ENCODE measurements at places on chromosomes 16 and 17.
A peak's percentile ranks its signal among the peaks of the same experiment; 100 is the strongest.

DNA sequence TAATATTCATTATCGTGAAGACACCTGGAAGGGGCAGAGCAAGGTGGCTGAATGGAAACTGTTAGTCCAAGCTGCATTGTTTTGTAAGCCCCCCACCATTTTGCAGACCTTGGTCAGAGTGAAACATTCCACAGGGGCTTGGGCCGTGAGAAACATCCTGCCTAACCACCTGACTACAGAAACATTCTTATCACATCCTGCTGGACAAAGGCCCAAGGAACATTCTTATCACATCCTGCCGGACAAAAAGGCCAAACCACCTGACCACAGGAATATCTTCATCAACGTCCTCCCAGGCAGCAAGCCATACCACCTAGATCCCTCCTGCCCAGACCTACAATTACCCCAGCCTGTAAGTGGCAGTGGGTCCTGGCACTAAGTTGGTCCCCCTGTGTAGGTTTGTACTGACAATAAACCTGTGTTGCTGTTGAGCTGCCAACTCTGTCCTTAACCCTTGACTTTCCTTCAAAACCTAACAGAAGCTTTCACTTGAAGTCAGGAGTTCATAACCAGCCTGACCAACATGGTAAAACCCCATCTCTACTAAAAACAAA, 19.6 kb downstream of the ATF7IP2 start:
- DNase-seq, result no peak

DNA sequence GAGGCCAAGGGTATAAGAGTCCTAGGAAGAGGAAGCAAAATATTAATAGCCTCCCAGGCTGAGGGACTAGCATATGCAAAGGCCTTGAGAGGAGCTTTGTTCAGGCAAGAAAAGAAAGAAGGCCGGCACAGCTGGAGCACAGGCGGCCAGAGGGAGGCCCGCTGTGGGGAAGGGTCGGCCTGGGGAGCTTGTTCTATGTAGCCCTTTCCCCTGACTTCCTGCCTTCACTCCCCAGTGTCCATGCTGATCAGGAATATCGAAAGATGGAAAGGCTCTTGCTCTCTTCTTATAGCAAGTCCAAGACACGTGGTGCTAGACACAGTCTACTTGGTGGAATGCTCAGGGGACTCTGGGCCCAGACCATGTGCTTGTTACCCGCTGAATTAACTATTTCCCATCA, 27.4 kb upstream of the HAS3 start:
- no peak for DNase-seq

DNA sequence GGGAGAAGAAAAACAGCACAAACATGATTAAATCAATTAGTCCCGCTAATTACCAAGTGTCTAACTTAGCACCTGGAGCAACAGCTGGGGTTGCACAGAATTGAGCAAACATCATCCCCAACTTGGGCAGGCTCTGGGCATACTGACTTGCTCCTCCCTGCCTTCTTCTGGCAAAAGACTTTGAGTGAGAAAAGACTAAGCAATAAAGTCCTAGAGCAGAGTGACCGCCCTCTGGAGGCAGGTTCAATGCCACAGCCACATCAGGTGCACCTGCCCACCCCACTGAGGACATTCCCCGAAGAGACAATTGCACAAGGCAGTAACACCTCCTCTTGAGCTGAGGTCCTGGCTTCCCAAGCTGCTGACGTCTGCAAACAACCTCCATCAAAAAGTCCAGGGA, 358.3 kb downstream of the SOX9 start:
- no peak for DNase-seq

DNA sequence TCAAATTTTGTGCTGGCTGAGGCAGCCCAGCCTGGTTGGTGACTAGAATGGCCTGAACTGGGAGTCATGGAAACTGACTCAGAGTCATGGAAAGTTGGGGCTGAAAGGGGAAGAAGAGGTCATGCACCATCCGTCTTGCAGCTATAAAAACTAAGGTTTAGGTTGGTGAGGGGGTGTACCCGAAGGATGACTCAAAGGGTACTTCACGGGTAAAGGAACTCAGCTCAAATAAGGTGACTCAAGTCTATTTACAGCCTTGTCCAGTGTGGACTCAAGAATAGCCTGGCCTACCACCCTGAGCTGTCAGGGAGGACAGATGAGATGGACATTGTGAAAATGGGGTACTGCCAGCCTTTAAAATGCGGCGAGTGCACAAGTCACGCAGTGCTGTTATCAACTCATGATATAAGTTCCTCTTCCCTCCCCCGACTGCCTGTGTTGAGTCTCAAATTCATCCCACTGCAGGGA, 18.6 kb downstream of the CD300LB start:
- DNase-seq, result peak; percentile 20

- peak; percentile 58 for DNase-seq
Measured at GRCh38 chr17:78421534-78422266, 43.3 kb downstream of the PGS1 start.

GRCh38 chr16:66947302-66948065, 12.2 kb downstream of the CES2 start:
- DNase-seq, result peak; percentile 72

DNA sequence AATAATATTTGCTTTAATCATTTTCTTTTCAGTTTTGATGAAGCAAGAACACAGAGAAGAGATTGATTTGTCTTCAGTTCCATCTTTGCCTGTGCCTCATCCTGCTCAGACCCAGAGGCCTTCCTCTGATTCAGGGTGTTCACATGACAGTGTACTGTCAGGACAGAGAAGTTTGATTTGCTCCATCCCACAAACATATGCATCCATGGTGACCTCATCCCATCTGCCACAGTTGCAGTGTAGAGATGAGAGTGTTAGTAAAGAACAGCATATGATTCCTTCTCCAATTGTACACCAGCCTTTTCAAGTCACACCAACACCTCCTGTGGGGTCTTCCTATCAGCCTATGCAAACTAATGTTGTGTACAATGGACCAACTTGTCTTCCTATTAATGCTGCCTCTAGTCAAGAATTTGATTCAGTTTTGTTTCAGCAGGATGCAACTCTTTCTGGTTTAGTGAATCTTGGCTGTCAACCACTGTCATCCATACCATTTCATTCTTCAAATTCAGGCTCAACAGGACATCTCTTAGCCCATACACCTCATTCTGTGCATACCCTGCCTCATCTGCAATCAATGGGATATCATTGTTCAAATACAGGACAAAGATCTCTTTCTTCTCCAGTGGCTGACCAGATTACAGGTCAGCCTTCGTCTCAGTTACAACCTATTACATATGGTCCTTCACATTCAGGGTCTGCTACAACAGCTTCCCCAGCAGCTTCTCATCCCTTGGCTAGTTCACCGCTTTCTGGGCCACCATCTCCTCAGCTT, 45.0 kb downstream of the ESRP2 start:
- DNase-seq, result no peak

- peak; percentile 92 for DNase-seq
Measured at GRCh38 chr17:47720754-47721533, 12.1 kb upstream of the TBX21 start.

DNA sequence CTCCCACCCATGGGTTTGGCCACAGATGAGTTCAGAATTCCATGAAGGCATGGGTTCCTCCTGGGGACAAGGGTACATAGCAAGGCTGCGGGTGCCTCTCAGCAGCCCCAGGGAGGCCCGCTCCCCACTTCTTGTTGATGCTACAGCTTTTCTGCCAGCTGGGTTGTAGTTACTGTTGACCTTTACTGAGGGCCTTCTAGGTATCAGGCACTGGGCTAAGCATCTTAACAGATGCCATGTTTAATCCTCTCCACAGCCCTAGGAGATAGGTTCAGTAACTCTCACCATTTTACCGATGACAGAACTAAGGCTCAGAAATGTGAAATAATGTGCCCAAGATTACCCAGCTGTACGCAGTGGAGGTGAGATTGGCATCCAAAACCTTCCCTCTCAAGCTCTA, 54.3 kb upstream of the DLX4 start:
- DNase-seq, result no peak

- no peak for DNase-seq
Measured at GRCh38 chr16:58970775-58971174, 236.7 kb upstream of the GOT2 start.

DNA sequence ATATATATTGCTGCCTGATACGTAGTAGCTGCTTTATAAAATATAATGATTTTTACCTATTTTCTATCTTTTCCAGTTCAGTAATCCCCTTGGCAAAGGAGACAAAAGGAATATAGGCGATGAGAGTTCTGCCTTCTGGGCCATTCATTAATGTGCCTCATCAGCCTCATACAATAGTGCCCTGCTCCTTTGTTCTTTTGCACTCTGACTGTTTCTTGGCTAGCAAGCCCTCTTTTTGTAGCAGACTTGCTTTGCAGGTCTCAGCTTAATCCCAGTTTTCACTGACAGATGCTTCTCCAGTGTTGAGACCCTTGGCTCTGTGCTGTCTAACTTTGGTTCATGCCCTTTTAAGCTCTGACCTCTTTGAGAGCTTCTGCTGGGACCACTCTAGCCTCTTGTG, 10.4 kb downstream of the HSD17B2 start:
- no peak for DNase-seq

- no peak for DNase-seq
Measured at GRCh38 chr16:27508476-27508875, 41.2 kb downstream of the GTF3C1 start.

DNA sequence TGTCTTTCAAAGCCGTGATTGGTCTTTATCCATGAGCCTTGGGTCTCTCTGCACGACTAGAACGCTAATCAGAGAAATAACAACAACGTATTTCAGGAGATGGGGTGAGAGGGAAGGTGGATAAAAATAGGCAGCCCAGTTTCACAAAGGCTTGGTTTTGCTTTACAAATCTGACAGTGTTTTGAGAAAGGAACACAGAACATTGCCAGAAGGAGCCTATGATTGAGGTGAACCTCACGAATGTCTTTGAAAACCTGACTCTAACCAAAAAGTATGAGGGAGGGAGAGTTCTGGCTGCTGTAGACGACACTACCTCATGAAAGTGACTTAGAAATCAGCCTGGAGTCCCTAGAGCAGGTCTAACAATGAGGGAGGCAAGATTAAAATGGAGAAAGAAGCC, 38.0 kb upstream of the NOL11 start:
- DNase-seq, result no peak

DNA sequence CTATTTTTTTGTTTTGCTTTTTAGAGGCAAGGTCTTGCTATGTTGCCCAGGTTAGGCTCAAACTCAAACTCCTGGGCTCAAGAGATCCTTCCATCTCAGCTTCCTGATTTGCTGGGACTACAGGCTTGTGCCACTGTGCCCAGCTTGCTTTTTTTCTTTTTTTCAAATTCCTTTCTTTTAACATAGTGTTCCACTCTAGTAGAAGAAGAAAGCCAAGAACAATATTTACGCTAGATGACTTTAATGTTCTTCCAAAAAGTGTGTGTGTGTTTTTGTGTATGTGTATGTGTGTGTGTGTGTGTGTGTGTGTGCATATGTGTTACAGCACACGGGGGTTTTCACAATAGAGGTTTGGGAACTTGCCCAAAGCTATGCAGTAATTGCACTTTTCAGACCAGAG, 10.7 kb upstream of the UMOD start:
- no peak for DNase-seq

DNA sequence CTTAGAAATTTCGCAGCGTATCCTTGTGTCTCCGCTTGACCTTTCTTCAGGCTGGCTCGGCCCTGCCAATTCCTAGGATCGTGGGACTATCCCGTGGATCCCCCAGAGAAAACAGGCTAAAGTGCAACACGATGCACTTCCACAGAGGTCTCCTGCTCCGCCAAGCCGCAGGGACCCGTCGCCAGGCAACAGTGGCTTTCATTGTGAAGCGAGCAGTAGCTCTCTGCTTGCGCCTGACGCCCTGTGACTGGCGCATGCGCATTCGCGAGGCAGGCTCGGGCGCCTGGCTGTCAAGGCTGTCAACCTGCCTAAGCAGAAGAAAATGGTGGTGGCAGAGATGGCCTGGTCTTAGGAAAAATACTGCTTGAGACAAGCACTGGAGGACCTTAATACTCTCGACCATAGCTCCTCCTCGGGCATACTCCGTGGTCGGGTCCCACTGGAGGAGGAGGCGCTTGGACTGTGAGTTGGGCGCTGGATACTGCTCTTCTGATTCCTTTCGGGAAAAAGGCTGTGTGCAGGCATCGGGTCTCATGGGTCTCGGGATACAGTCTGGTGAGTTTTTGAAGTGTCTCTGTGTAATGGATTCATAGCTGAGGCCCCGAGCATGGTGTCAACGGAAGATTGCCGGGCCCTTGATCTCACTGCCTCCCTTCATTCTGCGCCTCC, 2336.1 kb downstream of the TP53TG3F start:
- DNase-seq, result no peak

GRCh38 chr17:15918661-15919259, 26.2 kb upstream of the ADORA2B start:
- no peak for DNase-seq

GRCh38 chr17:63842173-63842539, 329 bp downstream of the SMARCD2 start:
- DNase-seq, result no peak

DNA sequence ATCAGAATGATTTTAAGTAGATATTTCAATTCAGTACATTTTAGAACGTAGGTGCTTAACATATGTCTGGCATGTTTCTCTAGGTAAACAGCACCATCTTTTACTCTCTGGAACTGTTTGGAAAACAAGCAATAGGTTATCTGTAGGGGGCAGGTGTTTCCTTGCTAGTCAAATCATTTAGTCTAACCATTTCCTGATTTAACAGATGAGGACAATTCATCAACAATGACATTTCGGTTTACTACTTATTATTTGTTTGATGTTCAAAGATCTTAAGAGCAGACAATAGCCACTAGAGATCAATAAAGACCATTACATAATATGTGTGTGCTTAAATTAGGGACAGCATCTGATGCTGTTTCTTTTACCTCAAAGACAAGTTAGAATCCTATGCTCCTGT, 173.1 kb downstream of the CEP112 start:
- DNase-seq, result no peak

Data from stimulated activated CD8-positive, alpha-beta memory T cell treated with anti-CD3 and anti-CD28 coated beads, Interleukin-4, amount 100 ng/mL, for 24 hours (primary cell).